Kidney glomerular epithelial cell (primary cell): ENCODE measurements at places on chromosomes 4 and X.

DNA sequence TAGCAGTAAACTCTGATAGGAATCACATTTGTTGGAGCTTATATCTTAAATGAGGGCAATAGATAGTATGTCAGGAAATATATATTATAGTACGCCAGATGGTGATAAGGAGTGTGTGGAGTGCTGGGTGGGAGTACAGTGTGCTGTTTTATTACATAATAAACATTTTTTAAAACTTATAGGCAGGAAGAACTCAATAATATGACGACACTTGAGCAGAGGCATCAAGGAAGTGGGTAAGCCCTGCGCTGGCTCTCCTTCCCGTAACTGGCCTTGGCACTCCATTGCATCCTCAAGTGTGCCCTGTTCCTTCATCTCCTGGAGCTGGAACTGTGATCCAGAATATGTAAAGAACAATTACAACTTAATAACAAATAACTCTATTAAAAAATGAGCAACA lies 123.8 kb downstream of the ELOVL6 start:
- DNase-seq, result no peak

GRCh38 chrX:77952173-77952572 lies 17.3 kb downstream of the PGAM4 start:
- DNase-seq, result no peak

DNA sequence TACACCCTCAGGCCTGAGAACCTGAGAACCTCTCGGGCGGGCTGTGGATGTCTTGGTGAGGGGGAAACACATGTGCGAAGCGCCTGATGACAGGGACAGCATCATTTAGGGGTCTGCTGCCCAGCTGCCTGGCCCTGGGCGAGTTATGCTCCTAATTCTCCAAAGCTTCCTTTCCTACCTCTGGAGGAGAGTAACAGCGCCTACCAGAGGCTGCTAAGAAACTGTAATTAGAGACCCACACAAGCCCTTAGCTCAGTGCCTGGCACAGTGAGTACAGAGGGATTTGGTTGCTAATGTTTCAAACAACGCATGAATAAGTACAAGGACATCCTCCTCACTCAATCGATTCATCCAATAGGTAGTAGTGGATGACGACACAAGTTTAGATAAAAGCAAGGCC lies 40.4 kb downstream of the BCOR start:
- no peak for DNase-seq

DNA sequence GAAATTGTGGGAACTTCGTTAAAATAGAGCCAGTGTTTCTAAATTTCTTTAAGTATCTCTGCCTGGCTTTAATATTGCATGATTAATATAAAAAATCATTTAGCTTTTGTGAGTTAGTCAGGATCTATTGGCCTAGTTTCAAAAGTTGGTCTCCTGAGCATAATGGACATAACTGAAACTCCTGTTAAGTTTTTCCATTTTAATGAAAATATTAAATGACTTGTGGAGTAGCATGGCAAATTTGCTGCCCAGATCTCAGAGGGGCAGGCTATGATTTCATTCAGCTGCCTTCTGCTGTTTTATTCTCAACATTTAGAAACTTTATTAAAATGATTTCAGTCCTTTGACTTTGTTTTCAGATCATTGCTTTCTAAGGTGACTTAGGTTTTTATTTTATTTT lies 962.9 kb upstream of the GRID2 start:
- no peak for DNase-seq

GRCh38 chr4:139746431-139747171 lies 81.0 kb downstream of the MGST2 start:
- no peak for DNase-seq

- no peak for DNase-seq
These were observed 317.6 kb downstream of the DMD start for GRCh38 chrX:32893751-32894150.

- no peak for DNase-seq
These were observed 1332.5 kb downstream of the FSTL5 start for GRCh38 chr4:160831165-160831922.

DNA sequence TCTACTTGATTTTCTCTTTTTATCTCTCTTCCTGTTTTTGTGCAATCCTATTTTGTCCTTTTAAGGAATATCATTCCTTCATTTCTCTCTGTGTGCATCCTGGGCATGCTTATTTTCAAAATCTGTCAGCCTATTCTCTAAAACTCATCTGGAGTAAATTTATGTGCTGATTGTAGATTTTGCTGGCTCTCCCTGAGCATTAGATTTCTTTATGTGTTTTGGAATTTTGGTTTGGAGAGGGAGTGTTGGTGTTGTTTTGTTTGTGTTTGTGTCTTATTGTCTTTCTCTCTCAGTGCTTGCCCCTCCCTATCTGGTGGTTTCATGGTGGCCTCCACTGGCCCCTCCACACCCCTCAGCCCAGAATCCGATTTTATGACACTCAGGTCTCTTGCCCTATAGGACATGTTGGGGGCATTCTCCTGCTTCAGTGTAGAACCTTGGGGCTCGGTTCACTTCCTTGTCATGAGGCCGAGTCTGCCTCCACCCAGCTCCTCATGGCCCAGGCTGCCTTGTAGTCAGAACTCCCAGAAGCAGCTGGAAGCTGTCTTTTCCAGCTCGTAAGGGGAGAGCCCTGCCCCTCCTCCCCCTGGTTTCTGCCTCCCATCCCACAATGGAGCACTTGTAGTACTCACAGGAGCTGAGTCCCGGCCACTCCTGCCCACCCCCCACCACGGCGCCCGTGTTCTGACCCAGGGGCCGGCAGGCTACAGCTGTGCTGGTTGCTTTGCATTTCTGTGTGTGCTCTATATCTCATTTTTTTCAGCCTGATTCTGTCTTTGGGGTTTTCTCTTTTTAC lies 24.5 kb upstream of the PJA1 start:
- DNase-seq, result no peak

DNA sequence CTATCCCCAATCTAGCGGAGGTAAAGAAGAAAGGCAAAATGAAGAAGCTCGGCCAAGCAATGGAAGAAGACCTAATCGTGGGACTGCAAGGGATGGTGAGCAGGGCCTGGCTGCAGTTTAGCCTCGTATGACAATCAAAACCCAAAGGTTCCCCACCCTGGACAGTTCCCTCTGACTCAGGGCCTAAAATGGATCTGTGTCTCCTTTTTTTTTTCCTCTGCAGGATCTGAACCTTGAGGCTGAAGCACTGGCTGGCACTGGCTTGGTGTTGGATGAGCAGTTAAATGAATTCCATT lies 986 bp downstream of the HDAC6 start:
- DNase-seq, result no peak

- no peak for DNase-seq
These were observed 17.9 kb upstream of the SLC34A2 start for GRCh38 chr4:25637581-25638220.

DNA sequence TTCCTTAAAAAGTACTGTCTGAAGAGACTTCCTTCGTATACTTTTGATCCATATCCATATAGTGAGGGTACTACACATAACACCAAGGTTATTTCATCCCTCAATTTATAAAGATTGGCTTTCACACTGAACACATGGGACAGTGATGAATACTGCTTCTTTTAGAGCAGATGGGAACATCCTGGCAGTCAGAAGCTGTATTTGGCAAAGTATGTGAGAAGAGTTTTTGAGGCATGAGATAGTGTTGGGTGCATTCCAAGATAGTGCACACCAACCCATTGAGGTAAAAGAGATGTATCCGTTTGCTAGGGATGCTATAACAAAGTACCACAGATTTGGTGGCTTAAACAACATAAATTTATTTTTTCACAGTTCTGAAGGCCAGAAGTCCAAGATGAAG lies 141.1 kb downstream of the MOSPD2 start:
- no peak for DNase-seq

GRCh38 chr4:142091085-142091513 lies 454.7 kb downstream of the IL15 start:
- peak; percentile 91 for DNase-seq

DNA sequence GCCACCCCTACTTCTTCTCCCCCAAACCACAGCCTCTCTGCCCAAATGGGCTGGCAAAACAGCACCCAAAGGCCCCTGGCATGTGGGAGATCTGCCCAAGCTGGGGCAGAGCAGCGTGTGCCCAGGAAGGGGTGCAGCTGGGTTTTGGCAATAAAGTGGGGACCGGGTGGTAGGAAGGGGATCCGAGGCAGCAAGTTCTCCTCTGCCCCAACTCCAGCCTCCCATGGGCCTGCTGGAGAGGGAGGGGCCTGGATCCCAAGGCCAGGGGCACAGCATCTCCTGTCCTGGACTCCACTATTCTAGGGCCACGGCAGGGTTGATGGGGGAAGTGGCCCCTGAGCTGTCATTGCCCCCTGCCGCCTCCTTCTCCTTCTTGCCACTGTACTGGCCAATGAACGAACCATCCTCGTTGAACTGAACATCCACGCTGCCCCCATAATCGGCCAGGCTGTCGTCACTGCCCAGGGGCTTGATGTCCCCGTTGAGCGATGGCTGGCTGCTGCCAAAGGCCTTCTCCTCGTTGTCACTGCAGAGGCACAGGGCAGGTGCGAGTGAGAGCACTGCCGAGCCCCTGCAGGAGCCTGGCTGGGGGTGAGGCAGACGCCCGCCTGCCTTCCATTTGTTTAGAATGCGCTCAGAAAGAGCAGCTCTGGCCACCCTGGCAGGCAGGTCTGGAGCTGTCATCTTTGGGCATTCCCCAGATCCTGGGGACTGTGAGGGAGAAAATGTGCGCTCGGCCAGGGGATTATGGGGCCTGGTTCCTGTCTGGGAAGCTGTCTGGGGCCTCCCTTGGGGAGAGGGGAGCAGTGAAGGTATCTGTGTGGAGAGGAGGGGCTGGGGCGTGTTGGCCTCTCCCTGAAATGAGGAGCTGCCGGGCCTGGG lies 23.4 kb downstream of the L1CAM start:
- no peak for DNase-seq

DNA sequence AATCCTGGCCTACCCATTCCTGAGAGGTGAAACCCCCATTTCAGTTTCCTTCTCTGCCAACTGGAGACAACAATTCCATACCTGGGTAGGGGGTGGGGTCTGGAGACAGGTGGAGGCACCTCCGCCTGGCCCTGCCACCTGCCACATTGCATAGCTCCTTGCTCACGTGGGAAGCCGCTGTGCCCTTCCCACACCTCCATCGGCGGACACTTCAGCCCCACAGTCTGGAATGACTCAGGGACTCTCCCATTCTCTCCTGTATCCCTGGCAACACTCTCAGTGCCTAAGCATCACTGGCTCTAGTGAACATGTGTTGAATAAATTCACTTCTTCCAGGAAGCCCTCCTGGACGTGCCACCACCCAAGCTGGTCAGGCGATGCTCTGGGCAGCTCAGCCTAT lies 21.7 kb downstream of the PPP2R2C start:
- no peak for DNase-seq

- DNase-seq, result peak; percentile 15
These were observed 56.3 kb downstream of the ZAR1 start for GRCh38 chr4:48546336-48546735.

DNA sequence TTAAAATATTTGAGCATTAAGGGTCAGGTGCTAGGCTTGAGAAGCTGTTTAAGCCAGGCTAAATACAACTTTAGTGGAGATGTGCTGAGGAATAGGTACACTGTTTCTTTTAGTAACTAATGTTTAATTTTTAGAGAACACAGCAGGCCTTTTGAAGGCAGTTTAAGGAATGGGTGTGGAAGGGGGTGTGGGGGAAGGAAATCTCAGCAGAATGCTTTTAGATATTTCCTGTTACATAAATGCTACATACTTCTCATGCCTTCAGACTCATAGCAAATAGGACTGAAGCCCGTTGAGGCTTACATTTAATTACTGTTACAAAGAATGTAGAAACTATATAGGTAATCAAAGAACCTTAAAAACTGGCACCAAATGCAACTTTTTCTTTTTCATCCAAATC lies 66.3 kb downstream of the WWC2 start:
- no peak for DNase-seq

DNA sequence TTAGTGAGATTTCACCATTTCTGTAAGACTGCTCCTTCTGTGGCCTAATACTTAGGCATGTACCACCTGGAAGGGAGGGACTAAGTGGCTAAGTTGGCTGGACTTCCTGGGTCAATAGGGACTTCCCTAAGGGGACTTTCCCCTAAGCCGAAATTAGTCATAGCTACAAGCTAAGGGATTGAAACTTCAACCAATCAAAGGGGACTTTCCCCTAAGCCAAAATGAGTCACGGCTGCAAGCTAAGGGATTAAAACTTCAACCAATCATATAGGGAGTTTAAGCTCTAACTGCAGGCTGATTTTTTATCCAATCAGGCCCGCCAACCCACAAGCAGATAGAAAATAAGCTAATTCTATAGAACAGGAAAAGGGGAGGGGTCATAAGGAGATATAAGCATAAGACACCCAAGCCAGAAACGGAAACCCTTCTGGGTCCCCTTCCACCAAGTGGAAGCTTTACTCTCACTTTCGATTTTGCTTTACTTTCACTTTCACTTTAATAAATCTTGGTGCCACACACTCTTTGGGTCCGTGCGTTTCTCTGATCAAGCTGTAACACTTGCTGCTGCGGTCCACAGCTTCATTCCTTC lies 382.8 kb downstream of the KLHL4 start:
- no peak for DNase-seq

GRCh38 chrX:114582264-114582632 lies 1.6 kb upstream of the HTR2C start:
- no peak for DNase-seq

DNA sequence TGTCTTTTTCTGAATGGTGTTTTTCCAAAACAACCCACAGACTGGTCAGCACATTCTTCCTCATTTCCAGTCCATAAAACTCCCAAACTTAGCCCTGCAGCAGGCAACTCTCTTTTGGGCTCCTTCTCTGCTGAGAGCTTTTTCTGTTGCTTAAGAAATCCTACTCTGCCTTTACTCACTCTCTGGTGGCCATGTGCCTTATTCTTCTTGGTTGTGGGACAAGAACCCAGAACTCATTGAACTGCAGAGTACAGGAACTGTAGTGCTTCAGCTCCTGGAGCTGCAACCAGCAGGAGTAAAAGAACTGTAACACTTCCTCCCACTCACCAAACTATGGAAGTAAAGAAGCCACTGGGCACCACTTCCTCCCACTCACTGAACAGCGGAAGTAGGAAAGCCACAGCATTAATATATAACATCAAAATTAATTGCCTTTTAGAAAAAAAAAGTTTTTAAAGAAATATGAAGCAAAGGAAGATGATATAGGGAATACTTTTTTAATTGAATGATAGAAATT lies 864.1 kb upstream of the PCDH10 start:
- no peak for DNase-seq

DNA sequence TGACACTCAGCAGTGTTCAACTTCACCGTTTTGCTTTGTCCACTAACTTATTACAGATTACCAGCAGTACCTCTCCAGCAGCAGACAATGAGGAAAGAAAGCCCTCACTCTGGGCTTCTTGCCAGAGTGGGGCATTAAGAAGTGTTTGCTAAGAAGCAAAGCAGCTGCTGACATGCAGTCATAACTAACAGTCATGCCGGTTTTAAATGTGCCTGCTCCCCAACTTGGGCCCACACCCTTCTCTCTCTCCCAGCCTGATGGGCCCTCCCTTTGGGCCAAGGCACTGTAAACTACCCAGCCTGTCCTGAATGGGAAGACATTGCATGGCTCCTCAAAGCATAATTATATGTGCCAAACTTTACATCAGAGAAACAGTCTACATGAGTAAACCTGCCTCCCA lies 54.6 kb upstream of the HHIP start:
- peak; percentile 41 for DNase-seq
